ENCODE measurements at places on chromosomes 1 and 21.

DNA sequence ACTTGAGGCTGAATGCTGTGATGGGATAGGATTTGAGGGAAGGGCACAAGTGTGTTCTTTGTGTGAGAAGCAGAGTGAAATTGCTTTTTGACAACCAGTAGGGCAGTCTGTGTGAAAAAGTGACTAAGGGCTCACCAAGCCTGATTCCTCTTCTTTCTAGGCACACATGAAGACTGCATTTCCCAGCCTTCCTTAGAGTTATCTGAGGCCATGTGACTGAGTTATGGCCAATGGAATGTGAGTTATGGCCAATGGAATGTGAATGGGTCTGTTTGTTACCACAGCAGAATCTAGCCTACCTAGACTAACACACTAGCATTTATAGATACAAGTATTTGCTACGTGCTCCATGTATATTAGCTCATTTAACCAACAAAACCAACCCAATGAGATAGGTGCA lies 35.3 kb upstream of the DIRAS3 start:
- no peak for DNase-seq
- no peak overlapping the region for H3K4me3 ChIP-seq
- no peaks in the 10 kb centered on the region for H3K4me1 ChIP-seq
- no peaks in the 10 kb centered on the region for H3K36me3 ChIP-seq
- H3K27ac ChIP-seq, result no peak overlapping the region
- H3K27me3 ChIP-seq, result no peaks in the 10 kb centered on the region

- DNase-seq, result peak; percentile 65
- no peaks in the 10 kb centered on the region for H3K36me3 ChIP-seq
- H3K4me1 ChIP-seq, result peaks cover 4% of the 10 kb centered on the region
- H3K27me3 ChIP-seq, result no peaks in the 10 kb centered on the region
- no peak overlapping the region for H3K4me3 ChIP-seq
Measured at GRCh38 chr1:201551877-201552731, 13.2 kb downstream of the NAV1 start.

- peak overlapping the region; percentile 50 for H3K4me3 ChIP-seq
- H3K27ac ChIP-seq, result peak overlapping the region; percentile 8
- peak; percentile 40 for DNase-seq
Measured at GRCh38 chr21:34886240-34887104, 162.6 kb downstream of the RUNX1 start.

DNA sequence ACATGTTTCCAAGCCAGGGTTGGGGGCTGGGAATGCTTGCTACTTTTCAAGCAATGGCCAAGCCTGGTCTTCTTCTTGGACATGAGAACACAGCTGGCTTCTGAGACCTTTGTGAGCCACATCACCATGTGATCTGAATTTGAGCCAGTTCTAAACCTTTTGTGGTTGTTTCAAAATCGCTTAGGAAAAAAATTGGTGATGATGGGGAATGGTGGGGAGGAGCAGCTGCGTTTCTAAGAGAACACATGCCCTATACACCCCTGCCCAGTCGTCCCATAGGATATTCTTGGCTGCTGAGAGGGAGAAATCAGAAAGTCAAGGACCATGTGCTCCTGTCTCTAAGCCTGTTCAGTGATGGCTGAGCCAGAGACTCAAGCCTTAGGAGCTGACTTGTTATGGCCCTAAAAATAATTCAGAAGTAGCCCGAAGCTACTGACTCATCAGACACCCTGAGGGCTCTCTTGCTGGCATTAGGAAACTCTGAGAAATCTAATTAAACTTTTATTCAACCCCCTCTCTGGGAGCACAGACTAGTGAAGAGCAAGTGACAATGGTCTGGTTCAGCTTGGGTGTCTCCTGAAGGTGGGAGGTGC lies 30.5 kb downstream of the CCDC185 start:
- H3K27me3 ChIP-seq, result no peaks in the 10 kb centered on the region
- H3K4me3 ChIP-seq, result no peak overlapping the region
- H3K36me3 ChIP-seq, result no peaks in the 10 kb centered on the region
- H3K27ac ChIP-seq, result no peak overlapping the region
- no peak for DNase-seq

- H3K27ac ChIP-seq, result no peak overlapping the region
- H3K27me3 ChIP-seq, result no peaks in the 10 kb centered on the region
- no peaks in the 10 kb centered on the region for H3K36me3 ChIP-seq
- no peak for DNase-seq
Measured at GRCh38 chr1:111412839-111413238, 14.7 kb downstream of the OVGP1 start.

- H3K27me3 ChIP-seq, result no peaks in the 10 kb centered on the region
- peaks cover 4% of the 10 kb centered on the region for H3K4me1 ChIP-seq
- no peak for DNase-seq
- H3K27ac ChIP-seq, result no peak overlapping the region
- H3K4me3 ChIP-seq, result no peak overlapping the region
- H3K36me3 ChIP-seq, result no peaks in the 10 kb centered on the region
Measured at GRCh38 chr1:236734141-236734765, 48.0 kb downstream of the ACTN2 start.

DNA sequence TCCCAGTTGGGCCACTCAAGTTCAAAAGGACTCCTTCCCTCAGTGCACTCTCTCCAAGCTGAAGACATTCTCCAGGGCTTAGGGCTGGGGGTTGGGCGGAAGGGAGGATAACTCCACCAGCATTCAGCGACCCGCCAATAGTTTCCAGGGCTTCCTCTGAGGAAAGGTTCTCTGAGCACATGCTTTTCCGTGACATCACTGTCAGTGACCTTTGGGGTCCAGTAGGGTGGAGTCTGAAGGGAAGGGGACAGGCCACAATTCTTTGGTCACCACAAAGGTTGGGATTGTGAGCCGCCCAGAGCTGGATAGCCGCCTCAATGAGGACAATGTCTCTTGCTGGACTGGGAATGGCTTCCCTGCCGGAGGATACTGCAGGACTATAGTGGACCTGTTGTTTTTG lies 22.8 kb upstream of the RXRG start:
- H3K27me3 ChIP-seq, result no peaks in the 10 kb centered on the region
- no peak for DNase-seq
- no peaks in the 10 kb centered on the region for H3K36me3 ChIP-seq
- H3K27ac ChIP-seq, result no peak overlapping the region
- H3K4me1 ChIP-seq, result no peaks in the 10 kb centered on the region
- H3K4me3 ChIP-seq, result no peak overlapping the region

DNA sequence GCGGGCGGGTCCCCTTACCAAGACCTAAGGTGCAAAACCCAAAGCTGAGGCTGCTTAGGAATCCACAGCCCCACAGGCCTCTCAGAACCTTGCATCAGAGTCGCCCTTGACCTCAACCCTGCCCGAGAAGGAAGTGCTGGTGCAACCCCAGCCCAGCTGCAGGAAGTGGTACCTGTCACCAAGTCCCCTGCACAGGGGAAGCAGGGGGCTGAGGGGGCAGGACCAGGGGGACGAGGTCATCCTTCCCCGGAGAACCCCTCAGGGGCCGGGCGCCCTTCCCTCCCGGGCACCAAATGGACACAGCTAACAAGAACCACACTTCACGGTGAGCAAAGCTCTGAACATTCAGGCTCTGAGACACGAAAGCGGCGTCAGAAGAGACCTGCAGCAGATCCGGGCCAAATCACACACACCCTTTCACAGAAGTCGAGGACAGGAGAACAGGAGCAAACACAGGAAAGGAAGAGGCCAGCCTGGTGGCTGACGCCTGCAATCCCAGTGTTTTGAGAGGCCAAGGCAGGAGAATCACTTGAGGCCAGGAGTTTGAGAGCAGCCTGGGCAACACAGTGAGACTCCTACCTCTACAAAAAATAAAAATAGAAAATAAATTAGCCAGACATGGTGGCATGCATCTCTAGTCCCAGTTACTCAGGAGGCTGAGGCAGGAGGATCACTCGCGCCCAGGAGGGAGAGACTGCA lies 6.4 kb downstream of the ITGB2 start:
- no peak overlapping the region for H3K27ac ChIP-seq
- no peaks in the 10 kb centered on the region for H3K36me3 ChIP-seq
- H3K4me3 ChIP-seq, result no peak overlapping the region
- DNase-seq, result no peak
- H3K4me1 ChIP-seq, result peaks cover 11% of the 10 kb centered on the region

Measured in testis (tissue), 5 donors.